ENCODE measurements at places on chromosomes 7 and 10.

GRCh38 chr7:139360210-139360947 lies 685 bp downstream of the LUC7L2 start:
- DNase-seq, result peak; percentile 94

DNA sequence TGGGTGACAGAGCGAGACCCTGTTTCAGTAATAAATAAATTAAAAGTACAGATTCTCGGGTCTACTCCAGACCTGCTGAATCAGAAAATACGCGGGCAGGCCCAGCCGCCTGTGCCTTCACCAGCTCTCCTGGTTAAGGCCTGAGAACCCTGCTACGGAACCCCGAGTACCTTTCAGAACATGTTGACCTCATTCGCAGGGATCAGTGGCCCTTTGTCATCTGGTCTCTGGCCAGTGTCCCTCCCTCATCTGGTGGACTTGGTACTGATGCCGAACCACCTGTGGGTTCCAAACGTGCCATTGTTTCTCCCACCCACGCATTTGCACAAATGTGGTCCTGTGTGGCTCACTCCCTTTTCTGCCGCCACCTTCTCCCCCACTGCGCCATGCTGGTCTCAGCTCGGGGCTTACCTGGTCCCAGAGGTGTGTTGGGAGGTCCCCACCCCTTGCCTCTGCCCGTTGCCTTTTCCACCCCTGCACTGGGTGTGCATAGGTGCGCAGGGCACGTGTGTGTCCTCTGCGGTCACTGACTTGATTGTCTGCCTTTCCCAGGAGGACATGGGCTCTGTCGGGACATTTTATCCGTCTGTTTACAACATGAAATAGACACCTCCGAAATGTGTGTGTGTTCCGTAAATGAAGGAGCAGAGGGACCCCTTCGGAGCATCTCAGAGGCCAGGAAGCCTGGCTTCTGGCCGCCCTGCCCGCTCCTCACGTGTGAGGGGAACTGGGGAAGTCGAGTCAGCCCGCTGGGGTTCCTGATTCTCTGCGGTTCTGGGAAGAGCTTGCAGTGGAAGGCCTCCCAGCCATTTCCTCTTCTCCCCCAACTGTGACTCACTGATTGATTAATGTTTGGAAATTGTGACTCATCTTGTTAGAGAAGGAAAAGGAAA lies 135.2 kb downstream of the CUX1 start:
- no peak for DNase-seq

- DNase-seq, result no peak
These were observed 64.6 kb downstream of the FAM185A start for GRCh38 chr7:102813191-102814024.

- DNase-seq, result no peak
These were observed 46.4 kb upstream of the CC2D2B start for GRCh38 chr10:95861386-95861785.

- no peak for DNase-seq
These were observed 652.8 kb upstream of the CELF2 start for GRCh38 chr10:10364902-10365301.

DNA sequence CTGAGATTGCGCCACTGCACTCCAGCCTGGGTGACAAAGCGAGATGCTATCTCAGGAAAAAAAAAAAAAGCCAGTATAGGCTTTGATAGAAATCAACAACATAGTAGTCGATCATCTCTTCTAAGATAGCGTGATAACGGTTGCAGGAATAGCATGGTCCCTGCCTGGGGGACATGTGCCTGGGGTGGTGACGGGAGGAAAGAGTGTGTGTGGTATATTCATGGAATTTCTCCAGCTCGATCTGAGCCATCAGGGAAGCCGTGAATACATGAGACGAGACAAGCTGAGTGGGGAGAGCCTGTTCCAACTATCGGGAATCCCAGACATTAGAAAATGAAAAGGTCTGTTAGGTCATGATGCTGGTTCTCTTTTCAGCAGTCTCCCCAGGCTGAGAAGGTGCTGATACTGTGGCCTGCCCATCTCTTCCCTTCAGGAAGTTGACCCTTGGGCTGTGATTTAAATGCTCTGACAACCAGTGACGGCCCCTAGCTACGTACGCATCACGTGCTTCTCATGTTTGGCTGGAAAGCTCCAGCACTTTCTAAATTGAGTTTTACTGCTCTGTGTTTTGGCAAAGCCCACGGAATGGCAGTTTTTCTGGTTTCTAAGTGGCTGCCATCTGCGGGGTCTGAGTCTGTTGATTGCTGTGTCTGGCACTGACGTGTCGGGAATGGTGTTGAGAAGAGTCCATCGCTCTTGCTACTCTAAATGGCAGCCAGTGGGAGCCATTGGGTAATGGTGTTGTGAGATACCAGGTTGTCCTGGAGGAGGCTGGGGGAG lies 229.3 kb downstream of the CCDC3 start:
- no peak for DNase-seq

DNA sequence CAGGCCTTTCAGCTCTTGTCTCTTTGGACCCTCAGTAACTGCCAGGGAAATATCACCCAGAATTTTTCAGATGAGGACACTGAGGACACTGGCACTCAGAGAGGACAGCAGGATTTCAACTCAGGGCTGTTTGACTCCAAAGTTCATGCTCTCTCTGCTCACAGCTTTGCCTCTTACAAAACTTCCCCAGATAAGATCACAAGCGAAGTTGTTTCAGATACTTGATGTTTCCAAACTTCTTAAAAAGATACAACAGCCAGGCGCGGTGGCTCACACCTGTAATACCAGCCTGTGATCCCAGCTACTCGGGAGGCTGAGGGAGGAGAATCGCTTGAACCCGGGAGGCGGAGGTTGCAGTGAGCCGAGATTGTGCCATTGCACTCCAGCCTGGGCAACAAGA lies 32.4 kb upstream of the ZRANB1 start:
- no peak for DNase-seq

- DNase-seq, result no peak
These were observed 11.4 kb downstream of the CYP3A4 start for GRCh38 chr7:99772565-99772964.

GRCh38 chr7:50496569-50496968 lies 46.4 kb upstream of the FIGNL1 start:
- no peak for DNase-seq

- DNase-seq, result no peak
These were observed 458.8 kb upstream of the GHITM start for GRCh38 chr10:83680470-83680891.

GRCh38 chr10:58164517-58164916 lies 103.2 kb downstream of the IPMK start:
- no peak for DNase-seq

GRCh38 chr10:125375210-125375609 lies 214.8 kb upstream of the CTBP2 start:
- peak; percentile 28 for DNase-seq

GRCh38 chr10:119352042-119352441 lies 144.7 kb downstream of the GRK5 start:
- no peak for DNase-seq

GRCh38 chr10:36057731-36058130 lies 415.6 kb upstream of the FZD8 start:
- DNase-seq, result no peak

DNA sequence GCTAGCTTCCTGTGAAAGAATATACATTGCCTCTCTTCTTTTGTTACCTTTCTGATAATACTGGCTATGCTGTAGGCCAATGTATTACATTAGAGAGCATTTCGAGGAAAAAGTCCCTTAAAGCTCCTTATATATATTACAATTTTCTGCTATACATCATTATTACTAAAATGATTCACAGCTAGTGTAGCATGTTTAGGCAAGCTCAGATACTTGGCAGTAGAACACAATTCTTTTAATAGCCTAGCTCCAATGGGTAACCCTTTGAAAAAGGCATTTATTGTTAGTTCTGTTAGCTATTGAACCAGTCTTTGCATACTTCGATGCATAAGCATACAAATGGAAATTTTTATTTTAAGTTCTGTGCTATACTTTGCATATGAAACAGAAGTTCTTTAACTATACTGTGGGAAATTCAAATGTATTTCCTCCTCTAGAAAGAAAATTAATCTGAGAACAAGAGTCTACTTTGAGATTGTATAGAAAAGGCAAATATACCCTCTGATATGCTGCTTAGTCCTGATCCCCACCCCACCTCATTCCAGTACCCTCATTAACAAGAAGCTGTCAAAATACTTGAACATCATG lies 55.6 kb upstream of the SKAP2 start:
- DNase-seq, result no peak

DNA sequence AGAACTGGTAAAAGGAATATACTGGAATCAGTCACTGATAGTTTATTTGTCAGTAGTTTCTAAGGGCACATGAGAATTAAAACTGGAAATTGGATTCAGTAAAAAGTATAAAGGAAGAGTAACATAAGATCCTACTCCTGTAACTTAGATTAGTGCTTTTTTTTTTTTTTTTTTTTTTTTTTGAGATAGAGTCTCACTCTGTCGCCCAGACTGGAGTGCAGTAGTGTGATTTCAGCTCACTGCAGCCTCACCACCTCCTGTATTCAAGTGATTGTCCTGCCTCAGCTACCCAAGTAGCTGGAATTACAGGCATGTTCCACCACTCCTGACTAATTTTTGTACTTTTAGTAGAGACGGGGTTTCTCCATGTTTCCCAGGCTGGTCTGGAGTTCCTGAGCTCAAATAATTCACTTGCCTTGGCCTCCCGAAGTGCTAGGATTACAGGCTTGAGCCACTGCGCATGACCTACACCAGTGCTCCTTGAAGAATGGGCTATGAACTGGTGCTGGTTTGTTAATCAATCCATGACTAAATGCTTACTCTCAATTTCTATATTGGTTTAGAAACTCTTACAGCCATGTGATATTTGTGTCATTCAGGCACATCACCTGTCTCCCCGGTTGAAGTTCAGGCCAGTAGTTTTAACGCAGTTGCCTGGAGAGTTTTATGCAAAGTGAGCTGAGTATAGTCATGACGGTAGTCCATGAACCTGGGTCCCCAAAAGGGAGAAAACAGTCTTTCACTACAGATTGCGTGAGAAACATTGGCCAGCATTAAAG lies 65.0 kb downstream of the ZEB1 start:
- DNase-seq, result no peak

- DNase-seq, result no peak
These were observed 324.3 kb upstream of the GALNT17 start for GRCh38 chr7:70807650-70808049.

GRCh38 chr10:11896549-11897200 lies 73.5 kb downstream of the PROSER2 start:
- no peak for DNase-seq

GRCh38 chr7:94069162-94069739 lies 65.1 kb upstream of the BET1 start:
- no peak for DNase-seq

DNA sequence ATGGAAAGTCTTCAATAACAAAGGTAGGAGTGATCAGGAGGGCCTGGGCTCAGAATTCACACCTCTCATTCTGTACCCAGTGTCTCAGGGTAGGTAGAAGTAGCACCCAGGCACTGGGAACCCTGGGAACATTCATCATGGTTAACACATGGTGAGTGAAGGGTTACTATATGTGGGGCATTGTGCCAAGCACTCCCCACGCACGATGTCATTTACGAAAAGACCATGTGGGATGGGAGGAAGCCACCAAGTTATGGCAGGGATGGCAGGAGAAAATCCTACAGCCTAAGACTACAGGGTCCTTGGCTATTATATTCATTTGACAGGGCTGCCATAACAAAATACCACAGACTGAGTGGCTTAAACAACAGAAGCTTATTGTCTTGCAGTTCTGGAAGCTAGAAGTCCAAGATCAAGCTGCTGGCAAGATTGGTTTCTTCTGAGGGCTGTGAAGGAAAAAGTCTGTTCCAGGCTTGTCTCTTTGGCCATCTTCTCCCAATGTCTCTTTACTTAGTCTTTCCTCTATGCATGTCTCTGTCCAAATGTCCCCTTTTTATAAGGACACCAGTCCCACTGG lies 27.7 kb upstream of the DDIT4 start:
- no peak for DNase-seq

GRCh38 chr7:139043823-139044812 lies 8.3 kb upstream of the ZC3HAV1L start:
- DNase-seq, result no peak

GRCh38 chr10:95604630-95605029 lies 43.5 kb upstream of the SORBS1 start:
- DNase-seq, result no peak

- no peak for DNase-seq
These were observed 103.0 kb downstream of the OAT start for GRCh38 chr10:124315591-124316270.

DNA sequence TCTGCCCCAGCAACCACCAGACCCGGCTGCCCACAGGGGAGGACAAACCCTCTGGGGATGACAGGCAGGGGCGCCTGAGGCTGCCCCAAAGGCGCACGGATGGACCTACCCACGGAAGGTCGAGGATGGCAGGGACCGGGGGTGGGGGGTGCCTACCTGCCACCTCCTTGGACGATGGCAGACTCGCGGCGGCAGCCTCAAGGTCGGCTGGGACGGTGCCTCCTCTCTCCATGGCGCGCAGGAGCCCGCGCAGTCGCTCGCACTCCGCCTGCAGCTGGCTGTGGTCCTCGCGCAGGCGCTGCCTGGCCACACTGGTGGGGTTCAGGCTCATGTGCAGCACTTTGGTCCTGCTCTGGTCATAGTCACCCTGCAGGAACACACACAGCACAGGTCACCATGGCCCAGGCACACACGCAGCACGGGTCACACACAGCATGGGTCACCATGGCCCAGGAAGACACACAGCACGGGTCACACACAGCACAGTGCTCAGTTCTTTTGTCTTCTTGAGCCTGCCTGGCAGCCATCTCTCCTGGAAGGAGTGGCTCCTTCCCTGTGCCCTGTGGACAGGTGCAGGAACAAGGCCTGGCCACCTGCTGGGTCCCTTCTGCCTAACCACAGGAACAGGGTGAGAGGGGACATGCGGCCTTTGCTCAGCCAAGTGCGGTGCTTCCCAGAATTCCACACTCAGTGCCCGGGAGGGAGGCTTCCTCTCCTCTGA lies 266.6 kb downstream of the ELFN1 start:
- no peak for DNase-seq

DNA sequence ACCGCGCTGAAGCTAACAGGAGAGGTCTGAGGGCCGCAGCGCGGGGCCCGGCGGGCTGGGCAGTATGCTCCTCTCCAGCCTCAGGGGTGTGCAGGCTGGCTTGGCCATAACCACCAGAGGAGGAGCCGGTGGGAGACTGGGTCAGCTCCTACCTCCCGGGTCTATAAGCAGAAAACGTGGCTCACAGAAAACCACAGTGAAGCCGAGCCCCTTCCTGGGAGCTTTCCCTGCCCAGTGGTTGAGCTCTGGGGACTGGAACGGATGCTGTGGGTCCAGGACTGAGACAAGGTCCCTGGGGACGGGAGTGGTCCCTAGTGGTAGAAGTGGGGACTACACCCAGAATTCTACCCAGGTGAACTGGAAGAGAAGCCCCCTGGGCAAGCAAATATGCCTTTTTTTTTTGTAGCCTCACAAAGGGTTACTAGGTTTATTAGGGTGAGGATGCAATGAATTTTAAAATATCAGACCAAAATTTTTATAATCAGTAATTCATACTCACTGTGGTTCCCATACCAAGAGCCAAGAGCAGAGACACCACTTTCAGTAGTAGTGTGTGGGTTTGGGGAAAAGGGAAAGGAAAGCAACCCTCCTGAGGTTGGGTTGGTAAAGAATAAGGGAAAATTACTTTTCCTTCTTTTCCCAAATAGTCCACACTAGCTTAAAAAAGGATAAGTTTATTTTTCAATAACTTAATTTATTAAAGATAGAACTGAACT lies 67.9 kb upstream of the PRKCQ start:
- peak; percentile 75 for DNase-seq

GRCh38 chr10:16417341-16417740 lies 19.5 kb upstream of the PTER start:
- DNase-seq, result no peak

- no peak for DNase-seq
These were observed 212.5 kb downstream of the DGKB start for GRCh38 chr7:14690075-14690474.

GRCh38 chr10:3877211-3878000 lies 92.4 kb upstream of the KLF6 start:
- peak; percentile 22 for DNase-seq

GRCh38 chr7:85285527-85285926 lies 98.7 kb upstream of the SEMA3D start:
- peak; percentile 22 for DNase-seq

All from pons (tissue), 1 donor.